ENCODE measurements at places on chromosomes 2 and 18. TPM values are rescaled to one million over a fixed set of nuclear protein-coding genes. Genes with fewer than 3 reads are reported as not detected.

The SLC14A1 gene
- 16.0 TPM for total RNA-seq

The CHST9 gene
- 0.08 TPM for total RNA-seq

The GPBAR1 gene
- 1.6 TPM for total RNA-seq

The CAPG gene
- 212 TPM for total RNA-seq

The FOXD4L1 gene
- not detected for total RNA-seq

The ABHD1 gene
- not detected for total RNA-seq

The NXPH2 gene
- not detected for total RNA-seq

The CD28 gene
- not detected for total RNA-seq

The ARHGEF33 gene
- 0.42 TPM for total RNA-seq

The TMEM87B gene
- total RNA-seq, result 27.2 TPM

The CCDC74A gene
- total RNA-seq, result 10.3 TPM

The SKOR2 gene
- total RNA-seq, result not detected

The ATOH8 gene
- total RNA-seq, result 9.7 TPM

The NGEF gene
- 17.9 TPM for total RNA-seq

The SUMO1 gene
- total RNA-seq, result 33.8 TPM

The SALL3 gene
- total RNA-seq, result not detected

The CNDP1 gene
- 0.21 TPM for total RNA-seq

The SOCS6 gene
- 19.4 TPM for total RNA-seq

The TDRD15 gene
- not detected for total RNA-seq

The THADA gene
- 58.3 TPM for total RNA-seq

The TFCP2L1 gene
- total RNA-seq, result 58.9 TPM

The C1QL2 gene
- total RNA-seq, result 0.76 TPM

The GAL3ST2 gene
- not detected for total RNA-seq

The SERPINB13 gene
- total RNA-seq, result 16.3 TPM

The CAPN14 gene
- total RNA-seq, result 0.97 TPM

The C2orf66 gene
- not detected for total RNA-seq

The GCG gene
- not detected for total RNA-seq

The VPS4B gene
- total RNA-seq, result 49.8 TPM

The TTC32 gene
- 15.5 TPM for total RNA-seq

The ARHGAP15 gene
- total RNA-seq, result 1.2 TPM

The CFAP221 gene
- total RNA-seq, result not detected

The SPDYA gene
- total RNA-seq, result 1.2 TPM

The CABLES1 gene
- 42.2 TPM for total RNA-seq

The TMEM37 gene
- 1.6 TPM for total RNA-seq

The RAB31 gene
- 12.0 TPM for total RNA-seq

The VIT gene
- total RNA-seq, result 9.0 TPM

The DSG3 gene
- 188 TPM for total RNA-seq

The ASXL3 gene
- 1.3 TPM for total RNA-seq

Data from suprapubic skin (tissue), 4 donors.